Endothelial cell (in vitro differentiated cells): ENCODE measurements at places on chromosomes 12 and 14. TPM values are rescaled to one million over a fixed set of nuclear protein-coding genes. Genes with fewer than 3 reads are reported as not detected.

Gene MAP1LC3B2
- total RNA-seq, result not detected

DNA sequence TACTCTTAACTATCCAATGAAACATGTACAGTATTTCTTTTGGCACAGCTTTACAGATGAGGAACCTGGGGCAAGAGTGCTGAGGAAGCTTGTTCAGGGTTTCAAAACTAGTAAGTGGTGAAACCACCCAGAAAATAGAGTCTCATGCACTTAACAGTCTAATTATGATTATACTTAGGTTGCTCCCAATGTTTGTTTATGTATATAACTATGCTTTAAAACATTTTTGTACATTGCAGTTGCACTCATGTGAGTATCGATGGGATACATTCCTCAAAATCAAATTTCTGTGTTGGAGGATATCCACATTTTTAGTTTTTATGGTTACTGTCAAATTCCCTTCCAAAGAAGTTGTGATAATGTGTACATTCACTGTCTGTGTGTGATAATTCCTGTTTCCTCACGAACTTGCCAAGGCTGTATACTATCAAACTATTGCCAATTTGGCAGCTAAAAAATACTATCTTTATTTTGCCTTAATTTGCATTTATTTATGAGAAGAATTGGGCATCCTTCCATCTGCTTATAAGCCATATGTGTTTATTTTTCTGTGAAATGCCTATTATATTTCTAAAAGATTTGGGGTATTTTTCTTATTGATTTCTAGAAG, 143.9 kb upstream of the SSTR1 start:
- DNase-seq, result no peak

GRCh38 chr12:12488823-12489550, 73.7 kb downstream of the DUSP16 start:
- DNase-seq, result no peak

Gene ACSM4
- not detected for total RNA-seq

GRCh38 chr12:94710933-94711332, 60.6 kb upstream of the TMCC3 start:
- DNase-seq, result peak; percentile 25
